D721Med (cell line): ENCODE measurements at places on chromosomes 13 and 19.

DNA sequence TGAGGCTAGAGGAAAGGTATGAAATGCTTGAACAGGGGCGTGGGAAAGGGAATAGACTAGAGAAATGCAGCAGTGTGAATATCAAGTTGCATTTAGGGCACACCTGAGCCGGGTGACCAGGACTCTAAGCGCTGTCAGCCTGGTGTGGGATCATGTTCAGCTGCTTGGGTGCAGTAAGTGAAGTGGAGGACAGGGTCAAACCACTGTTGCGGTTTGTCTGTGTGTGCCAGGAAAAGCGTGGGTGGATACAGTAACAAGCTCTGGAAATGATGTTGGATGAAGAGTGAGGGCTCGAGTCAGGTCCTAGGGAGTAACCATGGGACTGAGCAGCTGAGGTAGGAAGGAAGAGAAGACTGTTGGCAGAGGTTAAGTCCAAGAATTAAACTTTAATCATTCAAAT is 15.8 kb downstream of the DGKH start:
- DNase-seq = no peak

DNA sequence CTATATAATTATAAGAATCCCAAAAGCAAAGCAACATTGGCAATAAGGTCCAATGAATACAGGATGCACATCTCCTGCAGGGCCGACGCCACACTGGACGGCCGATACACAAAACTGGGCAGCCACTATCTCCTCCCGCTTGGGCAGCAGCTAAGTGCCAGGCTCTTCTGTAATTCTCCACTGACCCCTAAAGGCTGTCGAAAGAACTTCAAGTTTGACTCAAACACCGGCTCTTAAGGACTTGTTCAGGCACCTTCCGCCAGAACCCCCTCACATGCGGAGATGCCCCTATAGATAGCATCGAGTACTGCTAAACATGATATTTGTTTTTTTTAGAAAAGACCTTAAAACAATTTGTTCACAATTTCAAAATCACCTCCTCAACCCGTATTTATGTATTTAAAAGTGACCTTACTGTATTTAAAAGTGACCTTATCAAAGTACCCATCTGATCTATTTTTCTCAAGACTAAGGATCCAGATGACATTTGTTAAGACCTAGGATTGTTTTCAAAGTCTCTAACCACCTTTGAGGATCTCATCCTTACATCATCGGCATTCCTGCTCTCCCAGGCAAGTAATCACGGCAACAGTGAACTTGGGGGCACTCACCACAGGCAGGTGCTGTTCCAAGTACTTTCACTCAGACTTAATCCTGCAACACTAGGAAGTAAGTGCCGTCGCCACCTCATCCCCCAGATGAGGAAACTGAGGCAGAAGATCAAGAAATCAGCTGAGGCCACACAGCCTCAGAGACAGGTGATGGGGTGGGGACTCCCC is 77.8 kb downstream of the TUBGCP3 start:
- DNase-seq = peak; percentile 40

- DNase-seq = no peak
Observed at GRCh38 chr13:51525567-51526167, 58.6 kb upstream of the WDFY2 start.

DNA sequence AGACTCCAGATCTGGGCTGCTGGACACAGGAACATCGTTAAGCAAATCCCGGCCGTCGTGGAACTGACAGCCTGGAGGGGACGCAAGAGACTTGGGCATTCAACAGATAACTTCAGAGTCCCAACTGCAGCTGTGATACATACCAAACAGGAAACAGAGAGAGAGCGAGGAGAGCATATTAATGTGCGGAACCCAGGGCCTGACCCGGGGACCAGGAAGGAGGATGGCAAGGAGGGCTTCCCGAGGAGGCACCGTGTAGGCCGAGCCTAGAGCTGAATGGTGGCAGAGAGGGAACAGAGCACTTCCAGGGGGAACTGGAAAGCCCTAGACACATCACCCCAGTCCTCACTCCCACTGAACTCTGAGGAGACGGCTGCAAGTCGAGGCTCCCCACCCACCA is 68.1 kb downstream of the SIPA1L3 start:
- DNase-seq = no peak

GRCh38 chr13:112773601-112774447 is 84.0 kb downstream of the ATP11A start:
- DNase-seq = peak; percentile 13

DNA sequence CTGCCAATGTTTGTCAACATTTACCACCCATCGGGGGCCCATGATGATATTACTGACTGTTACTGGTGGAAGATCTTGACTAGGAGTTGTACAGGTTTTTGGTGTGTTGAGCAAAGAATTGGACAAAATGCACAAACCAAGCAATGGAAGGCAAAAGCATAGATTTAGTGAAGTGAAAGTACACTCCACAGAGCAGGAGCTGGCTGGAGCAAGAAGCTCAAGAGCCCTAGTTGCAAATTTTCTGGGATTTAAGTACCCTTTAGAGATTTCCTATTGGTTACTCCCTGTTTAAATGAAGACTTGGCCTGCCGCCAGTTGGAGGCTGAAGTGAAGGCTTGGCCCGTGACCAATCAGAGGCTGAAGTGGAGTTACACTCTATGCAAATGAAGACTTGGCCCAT is 128.6 kb upstream of the KL start:
- no peak for DNase-seq
